Smooth muscle cell of the coronary artery (primary cell): ENCODE measurements at places on chromosomes 4 and X. TPM values are rescaled to one million over a fixed set of nuclear protein-coding genes. Genes with fewer than 3 reads are reported as not detected.

SLIT2 gene
- 23.8 and 36.9 TPM in 2 replicates for total RNA-seq

PCSK1N gene
- total RNA-seq, result 0.15 and 0.23 TPM in 2 replicates

PRSS48 gene
- total RNA-seq, result not detected in 2 replicates

NRK gene
- 0.12 and 0.15 TPM in 2 replicates for total RNA-seq

AMTN gene
- 1.1 TPM in 1 of 2 replicates, not detected in the other for total RNA-seq

CFAP47 gene
- not detected in 2 replicates for total RNA-seq

ADGRG4 gene
- not detected in 2 replicates for total RNA-seq

BGN gene
- total RNA-seq, result 10.5 and 118 TPM in 2 replicates
